ENCODE measurements at places on chromosomes 1 and 21. TPM values are rescaled to one million over a fixed set of nuclear protein-coding genes. Genes with fewer than 3 reads are reported as not detected.

AZIN2 gene
- polyA plus RNA-seq: 3.8 TPM

PRAMEF5 gene
- not detected for polyA plus RNA-seq

TNFRSF14 gene
- 32.5 TPM for polyA plus RNA-seq

ERICH3 gene
- not detected for polyA plus RNA-seq

OR2L3 gene
- not detected for polyA plus RNA-seq

CFAP298 gene
- 33.4 TPM for polyA plus RNA-seq

FAM177B gene
- polyA plus RNA-seq: not detected

LGR6 gene
- 1.5 TPM for polyA plus RNA-seq

VSIG8 gene
- not detected for polyA plus RNA-seq

NTNG1 gene
- 17.3 TPM for polyA plus RNA-seq

CYP2J2 gene
- polyA plus RNA-seq: 103 TPM

IVL gene
- polyA plus RNA-seq: 1.9 TPM

TRNP1 gene
- not detected for polyA plus RNA-seq

SOX13 gene
- polyA plus RNA-seq: 14.6 TPM

NR0B2 gene
- polyA plus RNA-seq: not detected

UBL4B gene
- not detected for polyA plus RNA-seq

TTLL7 gene
- polyA plus RNA-seq: 33.7 TPM

SYDE2 gene
- 2.6 TPM for polyA plus RNA-seq

CLCA1 gene
- not detected for polyA plus RNA-seq

PHLDA3 gene
- polyA plus RNA-seq: not detected

NPR1 gene
- 13.8 TPM for polyA plus RNA-seq

DIO1 gene
- polyA plus RNA-seq: not detected

ILDR2 gene
- 1.8 TPM for polyA plus RNA-seq

ANXA9 gene
- polyA plus RNA-seq: 1.7 TPM

CASQ1 gene
- 212 TPM for polyA plus RNA-seq

OPRD1 gene
- not detected for polyA plus RNA-seq

OR2T11 gene
- not detected for polyA plus RNA-seq

TCEANC2 gene
- polyA plus RNA-seq: 8.1 TPM

LCE2C gene
- not detected for polyA plus RNA-seq

IFI44 gene
- polyA plus RNA-seq: 10.9 TPM

KCNN3 gene
- polyA plus RNA-seq: 8.4 TPM

CHRM3 gene
- 1.6 TPM for polyA plus RNA-seq

MIB2 gene
- 45.7 TPM for polyA plus RNA-seq

LRRC71 gene
- polyA plus RNA-seq: 1.5 TPM

CD58 gene
- 16.1 TPM for polyA plus RNA-seq

BEND5 gene
- polyA plus RNA-seq: 38.0 TPM

ADSS2 gene
- 20.6 TPM for polyA plus RNA-seq

ANGPTL3 gene
- not detected for polyA plus RNA-seq

TTC22 gene
- polyA plus RNA-seq: 0.14 TPM

CDK18 gene
- polyA plus RNA-seq: 10.9 TPM

SERPINC1 gene
- polyA plus RNA-seq: not detected

ACTRT2 gene
- not detected for polyA plus RNA-seq

FOXD3 gene
- 6.4 TPM for polyA plus RNA-seq

FMO1 gene
- polyA plus RNA-seq: 3.3 TPM

SPAG17 gene
- polyA plus RNA-seq: 2.7 TPM

COL6A1 gene
- 346 TPM for polyA plus RNA-seq

SFN gene
- not detected for polyA plus RNA-seq

ZSCAN20 gene
- polyA plus RNA-seq: not detected

NCAM2 gene
- 7.1 TPM for polyA plus RNA-seq

SPTA1 gene
- polyA plus RNA-seq: 2.7 TPM

CHI3L2 gene
- polyA plus RNA-seq: not detected

VPS72 gene
- 50.1 TPM for polyA plus RNA-seq

FAM72C gene
- polyA plus RNA-seq: 0.96 TPM

CFAP74 gene
- not detected for polyA plus RNA-seq

Data from muscle of arm (tissue), 14 donors.